ENCODE measurements at places on chromosomes 2 and 18. TPM values are rescaled to one million over a fixed set of nuclear protein-coding genes. Genes with fewer than 3 reads are reported as not detected.
A peak's percentile ranks its signal among the peaks of the same experiment; 100 is the strongest.

FAM161A gene
- 0.76 TPM for total RNA-seq

CTLA4 gene
- 0.79 TPM for total RNA-seq

DNA sequence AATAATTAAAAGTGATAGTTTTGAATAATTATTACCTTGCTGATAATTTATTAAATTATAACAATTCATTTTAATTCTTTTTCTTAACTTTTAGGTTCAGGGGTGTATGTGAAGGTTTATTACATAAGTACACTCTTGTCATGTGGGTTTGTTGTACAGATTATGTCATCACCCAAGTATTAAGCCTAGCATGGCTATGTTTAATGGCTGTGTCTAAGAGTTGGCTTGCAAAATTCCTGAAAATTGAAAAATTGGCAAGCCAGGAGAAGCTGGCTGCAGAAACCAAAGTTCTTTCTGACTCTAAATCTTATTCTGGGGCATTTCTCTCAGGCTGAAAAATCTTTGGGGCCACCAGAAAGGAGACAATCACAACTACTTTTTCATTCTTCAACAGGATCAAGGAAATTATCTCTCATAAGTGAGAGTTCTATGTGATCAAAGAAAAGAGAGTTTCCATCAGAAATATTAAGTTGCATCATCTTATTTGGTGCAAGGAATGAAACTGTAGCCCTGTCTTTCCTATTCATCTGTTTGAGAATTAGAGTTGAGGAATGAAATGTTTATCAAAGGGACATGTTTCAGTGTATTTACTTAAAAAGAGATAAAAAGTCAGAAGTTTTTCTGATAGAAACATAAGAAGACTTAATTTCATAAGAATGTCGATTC is 412.1 kb upstream of the CDH2 start:
- H3K27me3 ChIP-seq, result no peaks in the 10 kb centered on the region
- no peak for DNase-seq

CPLX4 gene
- not detected for total RNA-seq

GRCh38 chr2:9558948-9559381 is 3.3 kb upstream of the ADAM17 start:
- no peaks in the 10 kb centered on the region for H3K27me3 ChIP-seq
- H3K27ac ChIP-seq, result no peak overlapping the region

TCF4 gene
- 79.7 TPM for total RNA-seq

- H3K27me3 ChIP-seq, result no peaks in the 10 kb centered on the region
- H3K36me3 ChIP-seq, result no peaks in the 10 kb centered on the region
- no peak for DNase-seq
- no peak overlapping the region for H3K4me3 ChIP-seq
- H3K27ac ChIP-seq, result no peak overlapping the region
- H3K4me1 ChIP-seq, result peaks cover 4% of the 10 kb centered on the region
Observed at GRCh38 chr2:65537651-65538385, 105.4 kb upstream of the SPRED2 start.

- no peak overlapping the region for H3K27ac ChIP-seq
- H3K4me1 ChIP-seq, result peaks cover 32% of the 10 kb centered on the region
- H3K27me3 ChIP-seq, result no peaks in the 10 kb centered on the region
- DNase-seq, result no peak
Observed at GRCh38 chr2:69786052-69786560, 43.4 kb upstream of the GMCL1 start.

DNA sequence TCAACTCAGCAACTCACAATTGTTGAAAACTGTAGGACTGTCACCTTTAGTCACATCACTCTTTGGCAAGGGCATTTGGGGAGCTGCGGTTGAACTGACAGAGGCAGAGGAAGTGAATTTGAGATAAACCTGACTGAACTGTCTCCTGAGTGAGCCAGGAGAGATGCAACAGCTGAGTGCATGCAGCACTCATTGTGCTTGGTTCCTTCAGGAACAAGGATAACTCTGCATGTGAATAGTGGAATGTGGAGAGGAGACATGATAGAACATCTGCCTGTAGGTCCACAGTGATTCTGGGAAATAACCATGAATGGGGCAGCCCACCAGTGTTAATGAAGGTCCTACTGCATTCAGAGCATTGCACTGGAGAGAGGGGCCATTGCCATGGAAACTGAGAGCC is 494.7 kb downstream of the STK39 start:
- no peak overlapping the region for H3K4me3 ChIP-seq
- H3K27ac ChIP-seq, result no peak overlapping the region
- no peaks in the 10 kb centered on the region for H3K4me1 ChIP-seq

- no peak overlapping the region for H3K27ac ChIP-seq
- no peaks in the 10 kb centered on the region for H3K4me1 ChIP-seq
- no peaks in the 10 kb centered on the region for H3K27me3 ChIP-seq
- DNase-seq, result no peak
- H3K4me3 ChIP-seq, result no peak overlapping the region
Observed at GRCh38 chr18:35998967-35999366, 26.5 kb downstream of the RMP24 start.

DNA sequence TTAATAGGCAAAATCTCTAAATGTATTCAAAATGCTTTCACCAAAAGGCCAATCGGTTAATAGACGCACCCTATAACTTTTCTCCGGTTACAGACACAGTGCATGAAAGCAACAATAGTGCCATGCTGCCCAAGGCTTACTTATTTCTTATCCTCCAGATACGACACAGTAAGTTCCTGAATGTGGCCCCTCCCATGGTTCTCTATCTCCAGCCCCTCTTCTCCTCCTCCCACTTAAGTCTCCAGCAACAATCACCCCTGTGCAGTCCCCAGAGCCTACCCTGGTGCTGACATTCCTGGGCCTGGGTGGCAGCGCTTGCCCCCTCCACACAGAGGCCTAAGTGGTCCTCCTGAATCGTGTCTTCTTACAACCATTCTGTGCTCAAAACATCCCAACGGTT is 3.6 kb downstream of the KIDINS220 start:
- no peak overlapping the region for H3K27ac ChIP-seq
- H3K4me1 ChIP-seq, result peaks cover 14% of the 10 kb centered on the region
- DNase-seq, result no peak
- no peaks in the 10 kb centered on the region for H3K27me3 ChIP-seq
- no peaks in the 10 kb centered on the region for H3K36me3 ChIP-seq
- no peak overlapping the region for H3K4me3 ChIP-seq

DNA sequence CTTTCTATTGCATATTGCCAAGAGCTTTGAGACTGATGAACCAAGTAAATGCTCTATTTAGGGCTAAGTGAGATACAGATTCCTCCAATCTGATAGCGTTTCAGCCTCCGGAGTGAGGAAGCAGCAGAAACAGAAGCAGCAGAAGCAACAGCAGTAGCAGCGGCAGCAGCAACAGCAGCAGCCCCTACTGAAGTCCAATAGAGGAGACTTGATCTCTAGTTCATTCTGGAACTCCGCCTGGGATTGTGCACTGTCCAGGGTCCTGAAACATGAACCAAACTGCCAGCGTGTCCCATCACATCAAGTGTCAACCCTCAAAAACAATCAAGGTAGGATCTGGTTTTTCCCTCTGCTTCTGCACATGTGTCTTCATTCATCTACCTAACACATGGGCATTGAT is at the start of gene DPP10:
Gene DPP10, plus strand, starts transcription at position 132 of the 400 bp plus-strand sequence.
- H3K36me3 ChIP-seq, result no peaks in the 10 kb centered on the region
- no peak within 1 kb of the TSS for H3K4me3 ChIP-seq
- no peaks in the 10 kb centered on the region for H3K4me1 ChIP-seq

DNA sequence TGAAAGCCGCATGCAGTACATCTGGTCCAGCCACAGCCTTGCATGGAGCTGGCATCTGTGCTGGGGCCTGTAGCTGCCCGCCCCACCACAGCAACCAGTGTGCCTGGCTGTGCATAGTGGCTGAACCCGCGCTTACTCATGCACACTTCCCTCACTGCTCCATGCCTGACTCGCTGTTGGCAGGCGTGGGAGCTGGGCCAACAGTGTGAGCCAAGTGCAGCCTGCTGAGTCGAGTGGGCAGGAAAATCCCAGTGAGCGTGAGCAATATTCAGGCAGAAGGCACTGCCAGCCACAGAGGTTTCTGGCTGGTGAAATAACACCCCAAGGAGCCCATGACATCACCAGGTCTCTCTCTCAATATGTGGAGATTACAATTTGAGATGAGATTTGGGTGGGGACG is 1674.1 kb upstream of the TMEFF2 start:
- H3K27me3 ChIP-seq, result no peaks in the 10 kb centered on the region
- H3K4me1 ChIP-seq, result no peaks in the 10 kb centered on the region
- DNase-seq, result no peak
- no peaks in the 10 kb centered on the region for H3K36me3 ChIP-seq

GRCh38 chr18:41992066-41992465 is 37.0 kb downstream of the PIK3C3 start:
- H3K4me3 ChIP-seq, result no peak overlapping the region
- DNase-seq, result no peak
- no peak overlapping the region for H3K27ac ChIP-seq

DNA sequence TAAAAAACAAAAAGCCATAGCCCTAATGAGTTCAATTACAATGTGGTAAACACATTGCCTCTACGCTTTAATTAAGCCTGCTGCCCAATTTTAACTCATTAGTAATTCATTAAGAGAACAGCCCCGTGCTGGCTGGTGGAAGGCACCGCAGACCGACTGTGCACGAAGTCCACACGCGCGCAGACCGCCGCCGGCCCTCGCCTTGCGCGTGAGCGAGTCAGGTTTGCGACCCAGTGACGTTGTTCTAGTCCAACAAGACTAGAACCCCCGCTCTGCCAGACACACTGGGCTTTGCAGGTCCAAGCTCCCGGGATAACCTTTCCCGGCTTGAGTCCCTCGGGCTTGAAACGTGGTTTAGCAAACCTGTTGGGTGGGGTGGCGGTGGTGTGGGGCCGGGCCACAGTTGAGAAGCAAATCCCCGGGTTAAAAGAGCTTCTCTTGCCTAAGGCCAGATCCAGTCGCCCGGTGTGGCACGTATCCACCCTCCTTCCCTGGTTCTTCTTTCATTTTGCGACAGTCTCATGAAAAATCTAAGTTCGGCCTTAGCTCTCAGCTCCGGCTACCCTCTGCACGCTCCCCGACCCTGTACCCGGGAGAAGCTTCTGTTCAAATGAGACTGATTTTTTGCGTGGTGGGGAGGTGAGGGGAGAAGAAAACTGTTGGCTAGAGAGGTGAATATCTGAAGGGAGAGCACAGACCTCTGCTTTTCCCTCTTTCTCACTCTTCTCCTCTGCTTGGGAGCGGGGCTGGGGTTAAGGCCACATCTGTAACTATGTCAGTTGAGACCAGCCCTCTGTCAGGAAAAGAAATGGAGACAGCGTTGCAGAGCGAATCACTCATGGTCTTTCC is 11.1 kb upstream of the SKOR2 start:
- peak overlapping the region; percentile 43 for H3K4me3 ChIP-seq
- H3K27ac ChIP-seq, result no peak overlapping the region
- DNase-seq, result no peak

All from esophagus squamous epithelium (tissue), 5 donors.